ENCODE measurements at places on chromosomes 4 and X. TPM values are rescaled to one million over a fixed set of nuclear protein-coding genes. Genes with fewer than 3 reads are reported as not detected.

The DCAF16 gene
- 93.8 TPM for total RNA-seq

The ATP1B4 gene
- total RNA-seq: not detected

The CCSER1 gene
- 0.87 TPM for total RNA-seq

The MFAP3L gene
- total RNA-seq: 5.4 TPM

The DHRSX gene
- total RNA-seq: 21.5 TPM

The PCDH7 gene
- total RNA-seq: not detected

The ATP11C gene
- total RNA-seq: 24.0 TPM
